ENCODE measurements at places on chromosomes 7 and 10.

- no peak for DNase-seq
Measured at GRCh38 chr7:103501206-103501605, 55.2 kb upstream of the SLC26A5 start.

GRCh38 chr10:113047151-113047550, 97.1 kb downstream of the TCF7L2 start:
- no peak for DNase-seq

GRCh38 chr7:128105228-128106022, 74.2 kb upstream of the LRRC4 start:
- no peak for DNase-seq

DNA sequence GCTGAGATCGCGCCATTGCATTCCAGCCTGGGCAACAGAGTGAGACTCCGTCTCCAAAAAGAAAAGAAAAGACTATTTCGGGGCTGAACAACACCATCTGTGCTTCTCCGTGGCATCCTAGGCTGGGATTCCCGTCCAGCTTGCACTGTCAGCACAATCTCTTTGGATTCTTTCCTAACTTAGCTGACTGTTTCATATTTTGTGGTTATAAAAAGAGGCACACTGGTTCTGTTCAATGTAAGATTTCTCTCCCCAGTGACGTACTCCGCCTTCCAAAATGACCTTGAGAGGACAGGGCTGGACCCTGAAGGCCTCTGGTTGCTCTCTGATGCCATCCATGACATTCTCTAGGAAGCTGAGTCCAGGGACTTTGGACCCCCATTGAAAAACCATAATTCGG, 8.8 kb downstream of the ZNHIT1 start:
- no peak for DNase-seq

DNA sequence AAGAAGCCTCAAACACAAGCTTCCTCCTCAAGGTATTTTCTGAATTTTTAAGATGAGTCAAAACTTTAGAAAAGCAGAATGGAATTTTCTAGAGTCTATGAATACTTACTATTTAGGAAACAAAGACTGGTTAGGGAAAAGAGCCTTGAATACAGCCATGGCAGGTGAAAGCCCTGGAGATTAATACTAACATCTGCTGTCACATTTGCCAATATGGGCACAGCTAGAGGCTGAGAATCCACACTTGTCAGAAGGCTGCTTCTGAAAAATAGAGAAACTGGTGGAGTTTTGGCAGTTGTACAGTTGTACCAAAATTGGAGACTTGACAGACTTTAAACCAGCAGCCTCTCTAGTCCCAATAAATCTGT, 24.3 kb upstream of the CNNM1 start:
- no peak for DNase-seq

- no peak for DNase-seq
Measured at GRCh38 chr10:101106351-101106750, 24.7 kb upstream of the TLX1 start.

- DNase-seq = no peak
Measured at GRCh38 chr10:6513476-6513875, 66.6 kb downstream of the PRKCQ start.

- DNase-seq = no peak
Measured at GRCh38 chr10:110153396-110153795, 54.0 kb upstream of the MXI1 start.

DNA sequence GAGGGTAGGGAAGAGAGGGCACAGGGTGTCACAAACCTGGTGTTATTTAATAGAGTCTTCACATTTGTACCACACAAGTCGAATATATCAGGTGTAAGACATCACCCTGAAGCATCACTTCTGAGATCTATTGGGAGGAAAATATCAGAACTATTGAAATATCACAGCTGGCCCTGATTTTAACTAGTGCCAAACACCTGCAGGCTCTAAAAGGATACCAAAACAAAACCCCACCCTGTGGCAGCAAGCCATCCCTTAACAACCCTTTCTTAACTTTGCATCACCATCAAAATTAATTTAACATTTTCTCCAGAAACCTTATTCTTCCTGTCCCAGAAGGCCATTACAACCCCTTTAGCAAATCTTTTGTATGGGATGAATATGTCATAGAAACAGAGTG, 365.4 kb downstream of the SUGCT start:
- DNase-seq = no peak

- no peak for DNase-seq
Measured at GRCh38 chr10:126736727-126737126, 66.2 kb upstream of the C10orf90 start.

DNA sequence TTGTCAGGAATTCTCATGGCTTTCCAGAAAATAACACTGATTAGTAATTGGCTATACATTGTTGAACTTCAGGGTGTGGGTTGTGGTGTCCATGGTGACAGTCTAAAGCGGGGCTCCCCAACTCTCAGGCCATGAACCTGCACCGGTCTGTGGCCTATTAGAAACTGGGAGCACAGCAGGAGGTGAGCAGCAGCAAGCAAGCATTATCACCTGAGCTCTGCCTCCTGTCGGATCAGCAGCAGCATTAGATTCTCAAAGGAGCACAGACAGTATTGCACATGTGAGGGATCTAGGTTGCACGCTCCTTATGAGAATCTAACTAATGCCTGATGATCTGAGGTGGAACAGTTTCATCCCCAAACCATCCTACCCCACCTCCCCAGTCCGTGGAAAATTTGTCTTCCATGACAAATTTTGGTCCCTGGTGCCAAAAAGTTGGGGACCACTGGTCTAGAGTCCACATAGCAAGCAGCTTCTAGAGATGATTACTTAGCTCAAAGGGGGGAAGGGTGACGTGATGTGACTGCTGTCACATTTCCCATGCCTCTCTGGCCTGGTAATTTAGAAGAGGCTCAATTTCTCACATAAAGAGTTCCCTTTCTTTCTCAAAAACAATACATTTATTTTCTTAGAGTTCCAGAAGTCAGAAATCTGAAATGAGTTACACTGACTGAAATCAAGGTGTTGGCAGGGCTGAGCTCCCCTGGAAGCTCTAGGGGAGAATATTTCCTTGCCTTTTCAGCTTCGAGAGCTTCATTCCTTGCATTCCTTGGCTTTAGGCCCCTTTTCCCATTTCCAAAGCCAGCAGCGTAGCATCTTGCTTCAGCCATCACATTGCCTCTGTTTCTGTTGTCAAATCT, 17.6 kb upstream of the FAM221A start:
- no peak for DNase-seq

DNA sequence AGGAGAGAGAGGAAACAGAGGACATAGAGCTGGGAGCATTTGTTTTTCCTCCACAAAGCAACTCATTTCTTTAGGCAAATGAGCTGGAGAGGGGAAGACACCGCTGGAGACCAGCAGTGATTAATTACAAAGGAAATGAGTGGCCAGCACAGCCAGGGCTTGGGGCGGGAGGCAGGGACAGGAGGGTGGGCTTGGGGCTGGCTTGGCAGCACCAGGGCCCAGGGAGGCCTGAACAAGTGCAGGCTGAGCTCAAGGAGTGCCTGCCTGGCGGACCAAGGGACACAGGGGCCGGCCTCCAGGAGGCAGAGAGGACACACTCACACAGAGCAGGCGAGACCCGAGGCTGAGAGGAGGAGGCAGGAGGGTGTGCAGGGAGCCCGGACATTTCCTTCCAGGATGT, 149.0 kb upstream of the UNC5B start:
- DNase-seq = no peak

- no peak for DNase-seq
Measured at GRCh38 chr7:17041324-17041723, 159.5 kb upstream of the AGR3 start.

GRCh38 chr7:112084520-112084971, 121.7 kb downstream of the DOCK4 start:
- DNase-seq = no peak

Measured in activated CD4-positive, alpha-beta T cell treated with anti-CD3 and anti-CD28 coated beads, Interleukin-2, amount 50 U/mL, for 1 hour (primary cell).